Activated CD8-positive, alpha-beta memory T cell treated with anti-CD3 and anti-CD28 coated beads for 1 hour (primary cell): ENCODE measurements at places on chromosomes 7 and 10.

GRCh38 chr7:154986200-154986945, 16.6 kb downstream of the PAXIP1 start:
- no peak for DNase-seq

GRCh38 chr7:129522088-129522970, 20.0 kb downstream of the SMKR1 start:
- DNase-seq = no peak

DNA sequence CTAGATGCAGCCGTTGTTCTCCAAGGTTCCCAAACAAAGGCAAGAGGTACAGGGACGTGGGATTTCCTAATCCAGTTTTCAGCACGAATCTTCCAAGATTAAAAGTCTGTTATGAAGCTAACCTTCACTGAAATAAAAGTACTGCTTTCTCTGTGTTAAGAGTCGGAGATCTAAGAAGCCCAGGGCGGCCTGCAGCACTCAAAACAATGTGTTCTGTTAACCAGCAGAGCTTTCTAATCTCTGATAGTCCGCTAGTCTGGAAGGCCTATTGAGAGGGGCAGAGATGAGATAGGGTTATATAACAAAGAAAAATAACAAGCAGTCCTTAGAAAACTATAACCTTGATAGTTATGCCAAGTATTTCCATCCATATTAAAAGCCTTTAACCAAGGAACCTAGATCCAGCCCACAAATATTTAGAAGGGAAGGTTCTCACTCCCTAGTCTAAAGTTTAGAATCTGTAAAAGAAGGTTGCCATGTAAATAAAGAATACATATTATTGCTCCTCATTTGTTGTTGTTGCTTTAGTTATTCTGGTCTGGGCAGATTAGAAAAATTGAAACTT, 106.3 kb upstream of the SVIL start:
- DNase-seq = no peak

- DNase-seq = no peak
Observed at GRCh38 chr7:39172137-39172536, 194.4 kb downstream of the POU6F2 start.

- DNase-seq = no peak
Observed at GRCh38 chr10:36606234-36606839, 519.1 kb upstream of the ANKRD30A start.

GRCh38 chr7:47252675-47253074, 329.2 kb downstream of the TNS3 start:
- no peak for DNase-seq

GRCh38 chr10:1609648-1609970, 127.7 kb downstream of the ADARB2 start:
- DNase-seq = no peak

GRCh38 chr10:17181110-17181509, 20.4 kb downstream of the TRDMT1 start:
- no peak for DNase-seq

- no peak for DNase-seq
Observed at GRCh38 chr7:127154101-127154500, 98.6 kb downstream of the GRM8 start.

- DNase-seq = no peak
Observed at GRCh38 chr7:128299109-128299607, 44.5 kb downstream of the RBM28 start.

- DNase-seq = no peak
Observed at GRCh38 chr7:37287131-37287855, 161.4 kb downstream of the ELMO1 start.

DNA sequence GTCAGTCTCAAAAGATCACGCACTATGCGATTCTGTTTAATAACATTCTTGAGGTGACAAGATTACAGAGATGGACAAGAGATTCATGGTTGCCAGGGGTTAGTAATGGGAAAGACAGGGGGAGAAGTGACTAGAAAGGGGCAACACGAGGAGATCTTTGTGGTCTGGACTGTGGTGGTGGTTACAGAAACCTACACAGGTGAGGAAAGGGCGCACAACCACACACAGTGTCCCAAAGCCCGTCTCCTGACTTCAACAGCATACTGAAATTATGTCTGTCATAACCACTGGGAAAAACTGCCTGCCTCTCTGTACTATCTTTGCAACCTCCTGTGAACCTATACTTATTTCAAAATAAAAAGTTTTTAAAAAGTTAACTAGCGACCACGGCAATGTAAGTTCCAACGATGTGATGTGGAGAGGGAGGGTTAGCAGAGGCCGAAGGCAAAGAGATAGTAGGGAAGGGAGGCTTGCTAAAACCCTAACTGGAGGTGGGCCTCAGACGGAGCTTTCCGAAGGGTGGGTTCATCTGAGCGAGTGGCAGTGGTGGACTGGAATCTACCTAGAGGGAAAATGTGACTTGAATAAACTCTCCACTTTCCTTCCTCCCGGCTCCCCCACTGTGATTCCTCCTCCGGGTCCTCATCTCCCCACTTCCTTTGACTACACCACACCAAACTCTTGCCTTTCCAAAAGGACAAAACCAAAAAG, 43.7 kb downstream of the GNA12 start:
- DNase-seq = no peak
